Mucosa of gallbladder (tissue), 1 donor: ENCODE measurements at places on chromosomes 3 and 15.

GRCh38 chr15:58454950-58455401 is 23.2 kb downstream of the LIPC start:
- no peak for DNase-seq

DNA sequence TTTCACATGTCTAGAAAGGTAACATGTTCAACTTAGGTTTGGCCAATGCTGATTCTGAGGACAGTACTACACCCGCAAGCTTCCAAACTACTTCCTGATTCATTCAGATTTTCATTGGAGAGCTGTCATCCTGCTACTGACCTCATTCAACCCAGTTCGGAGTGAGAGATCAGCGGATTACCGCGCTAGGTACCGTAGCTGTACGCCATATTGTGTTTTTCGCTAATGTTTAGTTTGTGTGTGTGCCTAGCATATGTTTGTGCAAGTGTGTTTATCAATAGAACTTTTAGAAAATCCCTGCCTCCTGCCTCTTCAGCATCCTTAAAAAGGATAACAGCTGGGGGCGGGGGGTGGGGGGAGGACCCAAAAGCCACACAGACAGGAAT is 1.1 kb downstream of the ZBTB20 start:
- DNase-seq: peak; percentile 36

- DNase-seq: no peak
These were observed 13.5 kb upstream of the SEC13 start for GRCh38 chr3:10334459-10334858.

DNA sequence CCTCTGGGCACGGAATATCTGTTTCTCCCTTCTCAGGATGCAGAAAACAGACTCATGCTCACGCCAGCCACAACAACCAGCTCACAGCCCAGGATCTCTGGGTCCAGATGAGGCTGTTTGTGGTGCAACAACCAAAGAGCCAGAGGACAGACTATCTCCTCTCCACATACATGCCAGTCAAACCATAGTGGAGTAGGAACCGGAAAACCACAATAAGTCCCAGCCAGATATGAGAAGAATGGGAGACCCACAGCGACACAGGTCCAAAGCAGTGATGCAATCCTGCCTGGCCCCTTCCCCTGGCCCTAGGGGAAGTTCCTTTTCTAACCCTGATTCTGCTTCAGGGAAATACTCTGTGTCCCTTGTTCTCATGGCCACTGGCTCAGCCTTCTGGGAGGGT is 27.6 kb downstream of the MEX3B start:
- no peak for DNase-seq

GRCh38 chr3:172965256-172965655 is 175.8 kb downstream of the SPATA16 start:
- DNase-seq: no peak
